Uterus (tissue), 4 donors: ENCODE measurements at places on chromosomes 13 and 19. TPM values are rescaled to one million over a fixed set of nuclear protein-coding genes. Genes with fewer than 3 reads are reported as not detected.

- peak; percentile 86 for DNase-seq
These were observed at the start of gene TBXA2R for GRCh38 chr19:3606690-3607289. Gene TBXA2R (minus strand): TSS chr19:3606875. CDS start chr19:3600634, 6,241 bp downstream.

DNA sequence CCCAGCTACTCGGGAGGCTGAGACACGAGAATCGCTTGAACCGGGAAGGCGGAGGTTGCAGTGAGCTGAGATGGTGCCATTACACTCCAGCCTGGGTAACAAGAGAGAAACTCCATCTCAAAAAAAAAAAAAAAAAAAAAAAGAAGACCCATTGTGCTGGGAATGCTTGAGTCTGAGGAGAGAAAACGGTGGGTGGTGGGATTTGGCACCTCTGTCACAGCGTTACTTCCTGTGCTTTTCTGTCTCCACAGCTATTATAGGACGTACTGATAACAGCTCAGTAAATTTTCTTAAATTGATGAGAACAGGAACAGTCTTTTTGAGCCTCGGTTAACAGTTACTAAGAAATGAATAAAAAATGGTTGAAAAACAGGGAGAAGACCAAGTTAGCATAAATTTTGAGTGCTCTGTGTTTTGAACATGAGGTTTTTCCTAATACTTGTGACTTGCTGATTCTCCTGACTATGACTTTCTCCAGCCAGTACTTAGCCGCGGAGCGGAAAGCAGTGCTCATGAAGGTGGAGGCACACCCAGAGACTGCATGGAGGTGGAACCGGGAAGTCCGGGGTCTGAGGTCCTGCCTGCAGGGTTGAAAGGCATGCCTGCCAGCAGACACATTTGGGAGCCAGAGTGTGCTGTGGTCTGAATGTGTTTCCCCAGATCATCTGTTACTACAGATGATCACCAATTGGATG is 55.3 kb upstream of the TEX29 start:
- no peak for DNase-seq

- DNase-seq: no peak
These were observed 32.3 kb upstream of the EHD2 start for GRCh38 chr19:47680858-47681332.

- no peak for DNase-seq
These were observed 4.9 kb downstream of the TMEM259 start for GRCh38 chr19:1015782-1016646.

GRCh38 chr13:112060899-112061366 is 6.0 kb upstream of the SOX1 start:
- DNase-seq: no peak

DNA sequence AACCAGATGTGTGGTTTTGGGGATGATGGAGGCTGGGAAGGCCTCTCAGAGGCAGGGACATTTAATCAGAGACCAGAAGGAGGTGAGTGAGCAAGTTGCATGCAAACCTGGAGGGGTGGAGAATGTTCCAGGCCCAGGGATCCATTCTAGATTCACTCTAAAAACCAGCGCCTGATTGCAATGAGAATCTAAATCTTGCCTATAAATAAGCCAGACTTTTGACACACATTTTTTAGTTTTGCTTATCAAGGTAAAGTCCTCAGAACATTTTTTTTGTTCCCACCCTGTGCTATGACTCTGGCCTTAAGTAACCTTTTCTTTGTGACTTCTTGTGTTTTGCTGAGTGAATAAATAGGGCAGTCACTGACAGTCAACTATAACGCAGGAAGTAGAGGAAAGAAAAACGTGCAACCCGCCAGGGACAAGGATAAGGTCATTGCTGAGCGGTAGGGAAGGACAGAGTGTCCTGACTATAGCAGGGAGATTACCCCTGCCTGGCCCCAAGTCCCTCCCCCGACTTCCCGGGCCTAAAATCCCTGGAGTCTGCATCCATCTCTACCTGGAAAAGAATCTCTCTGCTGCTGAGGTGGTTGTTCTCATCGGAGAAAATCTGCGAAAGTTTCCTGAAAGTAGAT is 14.4 kb downstream of the RGL3 start:
- DNase-seq: no peak

GRCh38 chr13:113967206-113967720 is 6.6 kb downstream of the C13orf46 start:
- DNase-seq: no peak

DNA sequence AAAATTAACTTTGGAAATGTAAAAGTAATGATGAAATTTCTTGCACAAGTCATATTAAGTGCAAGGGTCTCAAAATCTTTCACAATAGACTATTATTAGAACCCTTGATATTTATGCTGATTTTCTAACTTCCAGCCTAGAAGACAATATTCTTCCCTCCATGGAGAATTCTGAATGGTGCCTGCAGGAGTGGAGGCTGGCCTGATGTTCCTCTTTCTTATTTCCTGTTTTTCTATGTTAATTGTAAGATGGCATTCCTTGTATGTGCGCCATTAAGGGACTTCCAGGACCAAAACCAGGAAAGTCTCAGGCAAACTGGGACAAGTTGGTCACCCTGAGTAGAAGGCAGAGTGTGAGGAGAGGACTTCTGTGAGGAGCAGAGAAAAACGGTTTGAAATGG is 294.9 kb downstream of the DLEU7 start:
- DNase-seq: no peak

GRCh38 chr19:39170386-39171231 is 26.2 kb upstream of the NCCRP1 start:
- no peak for DNase-seq

- no peak for DNase-seq
These were observed 55.7 kb downstream of the GGACT start for GRCh38 chr13:100532836-100533435.

- DNase-seq: peak; percentile 92
These were observed at the start of gene SLC25A30 for GRCh38 chr13:45417790-45418534. Gene SLC25A30 (minus strand): TSS chr13:45418373. CDS start chr13:45411425, 6,948 bp downstream.

DNA sequence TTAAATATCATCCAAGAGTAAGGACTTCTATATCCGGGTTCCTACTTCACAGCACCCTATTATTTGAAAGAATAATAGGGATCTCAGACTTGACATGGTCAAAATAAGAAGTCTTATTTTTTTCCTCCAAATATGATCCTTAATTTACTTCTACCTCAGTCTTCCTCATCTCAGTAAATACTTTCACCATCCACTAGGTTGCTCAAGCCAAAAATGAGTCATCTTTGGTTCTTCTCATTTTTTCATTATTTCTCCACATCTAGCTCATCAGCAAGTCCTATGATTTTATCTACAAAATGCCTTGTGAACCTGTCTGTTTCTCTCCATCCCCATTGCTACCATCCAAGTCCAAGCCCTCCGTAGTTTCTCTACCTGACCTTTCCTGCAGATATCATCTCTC is 121.9 kb upstream of the GJB6 start:
- DNase-seq: no peak

The KCNN4 gene
- 3.0 TPM for total RNA-seq

The BLOC1S3 gene
- not detected for total RNA-seq

The ZNF726 gene
- total RNA-seq: not detected

The RASA3 gene
- 18.5 TPM for total RNA-seq

The COX7A1 gene
- total RNA-seq: 235 TPM
